Common myeloid progenitor, CD34-positive (primary cell): ENCODE measurements at places on chromosomes 1 and 21.

DNA sequence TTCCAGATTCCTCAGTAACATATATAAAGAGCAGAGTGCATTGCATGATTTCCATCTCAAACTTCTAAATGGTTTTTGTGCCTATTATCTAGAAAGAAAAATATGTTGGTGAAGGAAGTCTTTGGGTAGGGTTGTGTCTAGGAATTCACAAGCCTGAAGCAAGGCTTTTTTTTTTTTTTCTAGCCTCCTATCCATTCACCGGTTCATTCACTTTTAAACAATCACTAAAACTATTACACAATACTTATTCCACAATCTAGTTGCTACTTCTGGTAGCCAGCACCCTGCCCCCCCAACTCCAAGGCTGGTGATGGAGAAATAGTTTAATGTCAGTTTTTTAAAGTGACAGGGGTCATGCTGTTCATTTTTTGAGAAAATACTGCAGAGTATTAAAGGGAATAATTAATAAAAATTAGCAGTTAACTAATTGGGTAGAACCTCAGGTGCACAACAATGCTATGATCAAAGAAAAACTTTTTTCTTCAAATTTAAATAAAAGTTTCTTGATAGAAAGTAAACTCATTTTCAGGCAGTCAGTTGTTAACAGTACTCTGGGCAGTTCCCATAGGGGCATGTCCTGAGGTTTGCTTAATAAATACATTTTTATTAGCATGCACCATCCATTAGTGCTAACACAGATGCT, 10.9 kb downstream of the IRF2BP2 start:
- DNase-seq = no peak

DNA sequence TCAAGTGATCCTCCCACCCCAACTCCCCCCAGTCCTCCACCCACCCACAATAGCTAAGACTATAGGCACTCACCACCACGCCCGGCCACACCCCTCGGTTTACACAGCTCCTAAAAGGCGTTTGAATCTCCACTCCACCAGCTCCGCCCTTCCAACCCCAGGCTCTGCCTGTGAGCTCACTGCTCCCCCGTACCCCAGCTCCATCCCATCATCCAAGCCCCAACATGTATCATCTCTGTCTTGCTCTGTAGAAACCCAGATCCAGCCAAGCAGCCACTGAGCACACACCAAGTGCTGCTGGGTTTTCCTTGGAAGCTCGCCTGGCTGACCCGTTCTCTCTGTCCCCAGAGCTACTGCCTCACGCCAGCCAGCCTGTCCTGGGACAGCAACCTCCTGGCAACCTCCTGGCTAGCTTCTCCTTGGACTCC, 12.0 kb upstream of the S100A2 start:
- no peak for DNase-seq

DNA sequence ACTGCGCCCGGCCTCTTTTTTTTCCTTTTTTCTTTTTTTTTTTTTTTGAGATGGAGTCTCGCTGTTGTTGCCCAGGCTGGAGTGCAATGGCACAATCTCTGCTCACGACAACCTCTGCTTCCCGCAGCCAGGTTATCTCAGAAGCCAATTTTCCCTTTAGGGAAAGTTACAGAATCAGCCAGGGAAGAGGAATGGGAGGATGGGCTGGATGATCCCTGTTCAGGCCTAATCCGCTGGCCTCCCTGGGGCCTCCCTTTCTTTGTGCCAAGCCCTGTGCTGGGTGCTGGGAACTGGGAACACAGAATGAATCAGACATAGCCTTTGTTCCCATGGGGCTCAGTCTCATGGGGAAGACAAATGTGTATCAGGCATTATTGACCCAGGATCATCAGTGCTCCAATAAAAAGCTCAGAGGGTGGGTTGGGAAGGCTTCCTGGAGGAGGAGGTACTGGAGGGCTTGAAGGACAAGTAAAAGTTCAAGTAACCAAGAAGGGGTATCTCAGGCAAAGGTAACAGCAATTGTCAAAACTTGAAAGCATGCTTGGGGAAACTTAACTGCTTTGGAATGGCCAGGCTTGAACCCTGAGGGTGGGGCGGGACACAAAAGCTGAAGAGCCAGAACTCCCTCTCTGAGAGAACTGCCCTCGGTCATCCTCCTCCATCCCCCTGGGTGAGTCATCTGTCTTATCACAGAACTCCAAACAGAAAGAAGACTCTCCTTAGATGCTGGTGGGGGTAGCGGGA, 14.3 kb downstream of the ECHDC2 start:
- no peak for DNase-seq

GRCh38 chr1:232978091-232978634, 27.8 kb downstream of the NTPCR start:
- DNase-seq = peak; percentile 92

GRCh38 chr1:64114012-64114525, 89.4 kb upstream of the UBE2U start:
- DNase-seq = no peak

DNA sequence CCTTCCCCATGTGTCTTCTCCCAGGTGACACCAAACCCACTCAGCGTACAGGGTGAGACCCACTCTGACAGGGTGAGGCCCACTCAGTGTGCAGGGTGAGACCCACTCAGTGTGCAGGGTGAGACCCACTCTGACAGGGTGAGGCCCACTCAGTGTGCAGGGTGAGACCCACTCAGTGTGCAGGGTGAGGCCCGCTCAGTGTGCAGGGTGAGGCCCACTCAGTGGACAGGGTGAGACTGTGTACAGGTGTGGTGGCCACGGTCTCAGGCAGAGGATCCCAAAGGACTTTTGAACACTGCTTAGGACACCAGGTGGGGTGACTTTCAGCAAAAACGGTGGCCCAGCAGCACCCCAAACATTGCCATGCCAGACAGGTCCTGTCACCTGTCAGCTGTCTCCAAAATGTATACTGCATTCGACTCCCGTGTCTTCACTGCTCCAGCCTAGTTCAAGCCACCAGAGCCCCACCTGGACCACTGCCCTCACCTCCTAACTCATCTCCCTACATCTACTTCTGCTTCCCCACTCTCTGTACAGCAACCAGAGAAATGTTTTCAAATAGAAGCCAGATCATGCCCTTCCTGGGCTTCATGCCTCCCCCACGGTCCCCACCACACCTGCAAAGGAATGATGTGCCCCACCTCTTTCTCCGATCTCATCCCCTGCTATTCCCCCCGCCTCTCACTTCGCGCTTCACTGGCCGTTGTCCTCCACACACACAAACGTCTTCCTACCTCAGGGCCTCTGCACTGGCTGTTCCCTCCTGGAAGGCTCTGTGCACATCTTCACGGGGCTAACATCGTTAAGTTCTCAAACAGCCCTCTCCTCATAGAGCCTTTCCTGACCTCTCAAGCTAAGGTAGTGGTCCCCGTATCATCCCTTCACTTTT, 52.1 kb downstream of the ACBD3 start:
- no peak for DNase-seq

DNA sequence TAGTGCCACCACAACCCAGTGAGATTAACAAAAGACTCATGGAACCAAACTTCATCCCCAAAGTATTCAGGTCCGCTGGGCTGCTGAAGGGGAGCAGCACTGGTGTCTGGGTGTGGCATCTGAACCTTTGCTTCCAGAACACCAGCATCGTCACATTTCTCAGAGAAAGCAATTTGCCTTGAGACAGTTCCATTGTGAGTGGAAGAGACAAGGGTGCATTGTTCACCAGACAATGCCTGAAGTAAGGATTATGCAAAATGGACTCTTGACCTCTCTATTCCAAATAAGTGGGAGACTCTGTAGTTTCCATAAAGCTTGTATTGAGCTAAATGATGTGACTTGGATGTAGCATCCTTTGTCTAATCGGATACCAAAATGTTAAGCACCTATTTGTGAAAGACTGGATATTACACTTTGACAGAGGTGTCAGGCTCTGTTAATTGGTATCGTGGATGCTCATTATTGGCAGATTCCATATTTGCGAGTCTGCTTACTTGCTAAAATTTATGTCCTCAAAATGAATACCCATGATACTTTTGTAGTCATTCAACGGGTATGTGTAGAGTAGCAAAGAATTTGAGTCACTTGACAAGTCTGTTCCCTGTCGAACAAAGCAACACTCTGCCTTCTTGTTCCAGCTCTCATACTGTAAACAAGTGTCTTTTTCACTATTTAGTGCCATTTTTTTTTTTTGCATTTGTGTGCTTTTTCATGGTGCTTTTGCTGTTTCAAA, 75.6 kb downstream of the MRPS6 start:
- no peak for DNase-seq

- no peak for DNase-seq
Observed at GRCh38 chr1:112776688-112777087, 61.6 kb upstream of the PPM1J start.

- DNase-seq = no peak
Observed at GRCh38 chr1:58307431-58307830, 239.1 kb downstream of the OMA1 start.

- no peak for DNase-seq
Observed at GRCh38 chr1:68301471-68302001, 69.2 kb upstream of the WLS start.

DNA sequence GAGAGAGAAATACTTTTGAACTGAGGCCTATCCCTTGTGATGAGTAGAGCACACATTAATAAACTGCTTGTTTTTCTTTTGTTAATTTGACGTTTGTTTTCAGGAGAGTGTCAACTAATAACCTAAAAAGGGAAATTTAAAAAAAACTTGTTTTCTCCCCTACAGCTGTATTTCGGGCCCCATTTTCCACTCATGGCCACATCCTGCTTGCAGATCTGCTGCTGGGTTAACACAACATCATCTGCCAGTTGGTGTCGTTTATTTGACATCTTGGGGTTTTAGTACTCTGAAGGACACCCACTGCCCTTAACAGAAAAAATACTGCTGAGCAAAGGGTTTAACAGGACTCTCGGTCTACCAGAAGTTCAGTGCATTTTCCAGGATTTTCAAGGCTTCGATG, 848 bp upstream of the PYHIN1 start:
- no peak for DNase-seq
